ENCODE measurements at places on chromosomes 4 and X.

DNA sequence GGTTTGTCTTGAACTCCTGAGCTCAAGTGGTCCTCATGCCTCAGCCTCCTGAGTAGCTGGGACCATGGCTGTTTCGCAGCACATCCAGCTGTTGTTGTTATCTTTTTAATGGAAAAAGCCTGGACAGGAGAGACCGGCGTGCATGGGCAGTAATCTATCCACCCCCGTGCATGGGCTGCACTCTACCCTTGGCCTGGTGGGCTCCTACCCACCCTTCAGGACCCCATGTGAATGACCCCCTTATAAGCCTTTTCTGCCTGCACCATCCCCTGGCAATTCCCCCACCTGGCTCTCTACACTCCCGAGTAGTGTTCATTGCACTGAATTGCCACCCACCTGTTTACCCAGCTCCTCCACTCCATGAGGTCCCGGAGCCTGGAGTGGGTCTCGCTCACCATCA lies 18.9 kb upstream of the HTRA3 start:
- no peak for DNase-seq

- no peak for DNase-seq
Observed at GRCh38 chr4:184364100-184364921, 110.0 kb downstream of the IRF2 start.

GRCh38 chr4:187436251-187436650 lies 559.3 kb upstream of the ZFP42 start:
- DNase-seq: no peak

GRCh38 chr4:43567644-43568043 lies 675.1 kb downstream of the GRXCR1 start:
- DNase-seq: no peak

DNA sequence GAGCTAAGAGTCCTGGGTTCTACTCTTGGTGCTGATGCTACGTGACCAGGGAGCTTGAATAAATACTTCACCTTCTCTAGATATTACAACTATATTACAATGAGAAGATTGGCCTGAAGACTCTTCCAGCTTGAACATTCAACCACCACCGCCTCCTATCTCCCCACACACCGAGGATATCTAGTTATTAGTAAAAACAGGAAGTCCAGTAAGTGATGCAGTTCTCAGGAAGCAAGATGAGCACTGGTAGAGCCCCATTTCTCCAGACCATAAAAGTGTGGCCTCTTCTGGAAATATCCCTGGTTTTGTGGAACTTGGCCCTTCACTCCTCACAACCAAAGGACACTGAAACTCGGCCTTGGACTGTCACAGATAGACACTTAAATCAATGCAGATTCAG lies 18.5 kb downstream of the PJA1 start:
- no peak for DNase-seq

GRCh38 chr4:40524366-40525041 lies 105.2 kb downstream of the RBM47 start:
- DNase-seq: no peak

- no peak for DNase-seq
Observed at GRCh38 chrX:133332737-133333136, 82.6 kb downstream of the GPC4 start.

DNA sequence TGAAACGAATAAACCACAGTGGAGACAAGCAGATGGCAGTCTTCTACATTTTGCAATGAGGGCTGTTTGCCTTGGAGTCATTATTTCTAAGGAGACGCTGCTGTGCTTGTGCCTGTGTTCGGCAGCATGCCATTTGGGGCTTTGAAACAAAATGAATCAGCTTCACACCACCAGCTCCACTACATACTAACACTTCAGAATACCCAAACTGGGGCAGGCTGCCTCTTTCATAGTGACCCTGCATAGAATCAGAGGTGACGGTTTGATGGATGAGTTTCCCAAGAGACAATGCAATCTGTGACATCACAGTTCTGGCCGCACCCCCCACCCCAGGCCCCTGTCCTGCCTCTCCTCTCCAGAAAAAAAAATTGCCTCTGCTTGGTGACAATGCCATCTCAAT lies 57.1 kb upstream of the MID1 start:
- no peak for DNase-seq

DNA sequence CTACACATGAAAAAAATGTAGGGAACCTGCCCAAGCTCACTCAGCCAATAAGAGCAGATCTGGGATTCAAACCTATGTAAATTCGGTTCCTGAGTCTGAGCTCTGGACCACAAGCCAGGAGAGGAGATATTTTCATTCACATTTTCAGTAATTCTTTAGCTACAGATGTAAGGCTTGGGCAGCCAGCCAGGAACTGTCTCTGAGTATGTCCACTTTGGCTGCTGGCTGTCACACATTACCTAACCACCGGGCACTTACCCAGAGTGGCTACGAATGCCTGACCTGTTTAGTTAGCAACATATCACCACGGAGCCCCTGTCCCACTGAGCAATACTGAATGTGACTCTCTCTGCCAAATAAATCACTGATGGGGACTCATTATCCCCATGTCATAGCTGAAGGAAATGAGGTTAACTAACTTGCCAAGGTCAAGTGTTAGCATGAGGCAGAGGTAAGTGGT lies 15.3 kb downstream of the USP46 start:
- DNase-seq: no peak

DNA sequence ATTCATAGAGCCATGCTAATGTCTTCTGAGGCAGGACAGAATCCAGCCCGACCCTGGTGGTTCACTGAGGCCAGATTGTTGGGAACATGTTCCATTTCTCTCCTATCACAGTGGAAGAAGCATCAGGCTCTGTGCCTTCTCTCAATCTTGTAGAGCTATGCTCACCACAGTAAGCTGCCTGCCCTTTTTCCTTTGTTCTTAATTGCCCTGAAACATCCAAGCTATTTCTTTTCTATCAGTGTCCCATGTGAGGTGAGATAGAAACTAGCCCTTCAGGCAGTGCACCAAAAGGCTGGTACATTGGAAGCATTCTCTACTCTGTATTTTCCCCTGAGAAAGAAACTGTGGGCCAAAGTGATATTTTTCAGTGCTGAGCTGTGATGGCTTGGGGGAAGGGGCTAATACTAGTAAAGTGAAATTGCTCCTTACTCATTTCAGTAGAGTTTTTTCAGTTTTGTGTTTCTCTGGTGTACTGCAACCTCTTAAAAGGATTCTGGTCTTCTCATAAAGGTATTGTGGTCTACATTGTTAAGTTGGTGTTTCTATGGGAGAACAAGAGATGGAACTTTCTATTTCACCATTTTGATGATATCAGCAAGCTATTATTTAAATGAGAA lies 611.2 kb downstream of the RPA4 start:
- DNase-seq: no peak

- DNase-seq: no peak
Observed at GRCh38 chr4:30767147-30767845, 47.1 kb downstream of the PCDH7 start.

DNA sequence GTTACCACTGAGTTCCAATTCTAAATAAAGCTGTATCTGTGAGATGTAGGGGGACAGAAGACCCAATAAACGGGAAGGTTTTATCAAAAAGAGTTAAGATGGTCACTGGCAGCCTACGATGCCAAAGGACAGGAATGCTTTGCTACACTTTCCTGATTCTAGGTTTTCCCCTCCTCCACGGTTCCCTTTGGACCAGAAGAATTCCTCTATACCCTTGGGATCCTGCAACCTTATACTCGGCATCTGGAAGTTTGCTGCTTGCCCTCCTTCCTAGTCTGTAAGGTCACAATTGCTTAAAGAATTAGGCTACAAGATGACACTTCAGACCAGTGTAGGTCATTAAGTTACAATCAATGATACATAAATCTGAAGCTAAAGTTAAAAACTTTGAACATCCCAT lies 64.3 kb downstream of the SCML2 start:
- no peak for DNase-seq

DNA sequence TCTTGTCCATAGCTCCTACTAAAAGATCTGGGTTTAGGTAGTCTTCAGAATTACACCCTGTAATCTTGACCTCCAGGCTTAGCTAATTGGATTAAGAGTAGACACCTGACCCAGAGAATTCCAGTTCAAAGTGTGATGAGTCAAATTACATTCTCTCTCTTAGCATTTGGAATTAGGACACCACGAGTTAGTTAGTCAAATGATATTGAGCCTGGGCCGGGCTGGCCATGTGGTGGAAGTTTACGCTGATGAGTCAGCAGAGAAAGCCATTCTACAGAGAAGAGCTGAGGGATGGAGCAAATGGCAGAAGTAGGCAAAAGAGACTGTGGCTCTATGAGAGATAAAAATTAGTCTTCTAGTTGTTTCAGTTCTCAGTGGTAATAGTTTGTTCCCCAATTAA lies 31.1 kb downstream of the CEP44 start:
- no peak for DNase-seq

- DNase-seq: no peak
Observed at GRCh38 chr4:1601852-1602654, 82.1 kb downstream of the FAM53A start.

GRCh38 chrX:101550362-101550750 lies at the start of gene ARMCX1:
Gene ARMCX1 (plus strand): TSS chrX:101550547. CDS start chrX:101552931, 2,384 bp downstream.
- peak; percentile 2 for DNase-seq

DNA sequence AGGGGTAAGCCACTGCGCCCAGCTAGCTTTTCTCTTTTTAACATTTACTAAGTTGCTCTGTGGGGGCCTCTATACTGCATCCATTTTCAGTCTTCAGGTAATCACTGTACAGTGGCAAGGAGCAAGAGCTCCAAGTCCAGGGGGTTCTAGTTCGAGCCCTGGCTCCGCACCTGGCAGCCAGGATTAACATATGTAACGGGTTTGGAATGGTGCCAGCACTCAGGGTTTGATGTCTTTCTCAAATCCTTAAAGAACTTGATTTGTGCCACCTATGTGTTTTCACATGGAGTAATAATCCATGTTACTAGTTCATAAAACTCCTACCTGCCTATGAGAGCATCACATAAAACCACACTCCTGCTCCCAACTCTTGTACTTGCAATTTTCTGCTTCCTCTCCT lies 4.5 kb downstream of the GRPEL1 start:
- DNase-seq: no peak

- DNase-seq: no peak
Observed at GRCh38 chr4:73406548-73406875, 2.4 kb downstream of the ALB start.

DNA sequence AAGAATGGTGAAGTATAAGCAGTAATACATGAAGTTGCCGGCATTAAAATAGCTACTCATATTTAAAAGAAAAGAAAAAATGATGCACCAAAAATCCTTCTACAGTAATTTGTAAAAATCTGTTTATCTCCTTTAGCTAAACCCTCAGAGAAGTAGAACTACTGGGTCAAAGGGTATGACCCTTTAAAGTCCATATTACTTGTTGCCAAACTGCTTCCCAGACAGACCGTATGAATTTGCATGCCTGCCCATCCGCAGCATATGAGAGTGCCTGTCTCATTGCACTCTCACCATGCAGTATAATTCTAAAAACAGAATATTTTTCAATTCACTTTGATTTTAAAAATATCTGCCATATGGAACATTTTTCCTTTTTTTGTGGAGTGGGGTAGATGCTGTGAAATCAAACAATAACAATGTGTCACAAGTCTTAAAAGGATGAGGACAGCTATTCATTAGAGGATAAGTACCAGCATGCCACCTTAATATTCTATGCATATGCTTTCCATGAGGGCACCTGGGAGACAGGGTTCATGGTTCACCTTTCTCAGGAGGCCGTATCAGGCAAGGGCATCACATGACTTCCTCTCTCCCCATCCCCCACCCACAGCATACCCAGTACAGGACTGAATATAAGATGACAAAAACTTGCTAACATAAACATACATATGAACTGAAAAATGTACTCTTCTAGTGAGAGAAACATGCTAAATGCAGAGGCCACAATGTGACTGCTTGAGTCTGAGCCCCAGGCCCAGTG lies 17.8 kb downstream of the ZDHHC9 start:
- no peak for DNase-seq

GRCh38 chrX:69228732-69229131 lies 63.5 kb upstream of the PJA1 start:
- DNase-seq: no peak

DNA sequence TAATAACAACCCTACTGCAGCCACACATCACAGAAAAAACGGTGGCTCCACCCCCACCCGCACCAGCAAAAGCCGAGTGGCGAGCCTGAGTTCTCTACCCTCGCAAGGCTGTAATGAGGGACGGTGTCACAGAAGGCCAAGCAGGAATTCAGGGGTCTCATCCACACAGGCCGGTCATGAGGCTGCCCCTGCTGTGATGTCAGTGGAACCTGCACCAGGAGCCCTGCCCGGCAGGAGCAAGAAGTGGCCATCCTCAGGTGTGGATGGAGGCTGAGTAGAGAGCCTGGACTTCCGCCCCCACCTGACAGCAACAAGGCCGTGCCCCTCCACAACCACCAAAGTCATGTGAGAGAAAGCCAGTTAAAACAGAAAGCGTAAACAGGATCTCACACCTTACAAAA lies 20.6 kb downstream of the LYAR start:
- DNase-seq: no peak

GRCh38 chr4:157231525-157231924 lies 11.0 kb downstream of the GRIA2 start:
- no peak for DNase-seq

GRCh38 chrX:152822383-152823086 lies 8.0 kb downstream of the CETN2 start:
- DNase-seq: no peak

DNA sequence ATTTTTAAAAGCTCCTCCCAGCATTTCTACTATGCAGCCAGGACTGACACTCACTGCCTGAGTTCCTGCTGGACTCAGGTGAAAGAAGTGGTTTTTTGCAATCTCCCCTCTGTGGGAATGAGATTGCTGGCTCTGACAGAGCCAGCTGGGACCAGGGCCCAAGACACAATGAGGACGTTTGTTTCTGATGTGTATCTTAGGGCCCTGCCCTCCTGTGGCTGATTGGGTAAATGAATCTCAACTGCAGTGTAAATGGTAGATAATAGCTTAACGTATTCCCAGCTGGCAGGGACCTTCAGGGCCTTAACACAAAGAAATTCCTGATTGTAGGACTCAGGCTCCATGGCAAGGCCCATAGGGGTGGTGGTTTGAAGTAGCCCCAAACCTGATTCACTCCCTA lies 85.8 kb upstream of the PRPS1 start:
- no peak for DNase-seq

DNA sequence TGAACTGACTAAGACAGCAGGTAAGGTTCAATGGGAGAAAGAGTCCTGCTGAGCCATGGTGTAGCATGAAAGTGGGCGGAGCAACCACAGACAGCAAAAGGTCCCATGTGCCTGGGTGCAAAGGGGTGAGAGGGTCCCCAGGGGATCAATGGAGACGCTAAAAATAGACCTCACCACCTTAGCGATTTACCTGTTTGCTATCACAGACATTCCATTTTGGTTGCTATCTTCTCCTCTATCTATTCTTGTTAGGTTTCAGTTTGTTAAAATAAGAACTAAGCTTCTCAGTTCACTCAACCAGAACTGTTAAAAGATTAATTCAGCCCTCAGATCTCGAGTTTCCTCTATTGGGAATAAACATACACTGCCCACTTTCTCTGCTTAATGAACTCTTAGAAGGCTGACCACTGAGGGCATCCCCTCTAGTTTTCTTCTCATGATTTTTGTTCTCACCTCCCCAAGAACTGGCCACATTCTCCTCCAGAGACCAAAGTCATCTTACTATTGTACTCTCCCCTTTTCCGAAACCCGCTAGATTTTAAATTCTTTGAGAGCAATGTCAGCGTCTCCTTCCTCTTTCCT lies 136.7 kb downstream of the PARM1 start:
- DNase-seq: no peak
